ENCODE measurements at places on chromosomes 2 and 18. TPM values are rescaled to one million over a fixed set of nuclear protein-coding genes. Genes with fewer than 3 reads are reported as not detected.

Gene TCF4
- 59.5 TPM for total RNA-seq

Gene FABP1
- total RNA-seq = not detected

DNA sequence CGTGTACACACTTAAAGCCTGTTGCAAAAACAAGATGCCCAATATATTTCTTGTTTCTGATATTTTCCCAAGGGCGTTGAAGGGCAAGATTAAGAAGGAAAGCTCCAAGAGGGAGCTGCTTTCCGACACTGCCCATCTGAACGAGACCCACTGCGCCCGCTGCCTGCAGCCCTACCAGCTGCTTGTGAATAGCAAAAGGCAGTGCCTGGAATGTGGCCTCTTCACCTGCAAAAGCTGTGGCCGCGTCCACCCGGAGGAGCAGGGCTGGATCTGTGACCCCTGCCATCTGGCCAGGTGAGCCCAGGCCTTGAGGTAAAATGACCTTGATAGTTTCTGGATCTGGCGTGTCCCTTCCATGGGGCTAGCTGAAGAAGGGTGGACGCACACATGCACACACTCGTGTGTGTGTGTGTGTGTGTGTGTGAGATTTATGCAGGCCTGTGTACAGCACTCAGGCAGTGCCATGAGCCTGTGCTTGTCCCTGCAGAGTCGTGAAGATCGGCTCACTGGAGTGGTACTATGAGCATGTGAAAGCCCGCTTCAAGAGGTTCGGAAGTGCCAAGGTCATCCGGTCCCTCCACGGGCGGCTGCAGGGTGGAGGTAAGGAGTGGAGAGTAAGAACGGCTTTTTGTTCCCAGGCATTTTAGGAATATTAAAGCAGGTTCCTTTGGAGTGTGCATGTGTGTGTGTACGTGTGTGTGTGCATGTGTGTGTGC is 23.6 kb downstream of the MLPH start:
- DNase-seq = no peak

DNA sequence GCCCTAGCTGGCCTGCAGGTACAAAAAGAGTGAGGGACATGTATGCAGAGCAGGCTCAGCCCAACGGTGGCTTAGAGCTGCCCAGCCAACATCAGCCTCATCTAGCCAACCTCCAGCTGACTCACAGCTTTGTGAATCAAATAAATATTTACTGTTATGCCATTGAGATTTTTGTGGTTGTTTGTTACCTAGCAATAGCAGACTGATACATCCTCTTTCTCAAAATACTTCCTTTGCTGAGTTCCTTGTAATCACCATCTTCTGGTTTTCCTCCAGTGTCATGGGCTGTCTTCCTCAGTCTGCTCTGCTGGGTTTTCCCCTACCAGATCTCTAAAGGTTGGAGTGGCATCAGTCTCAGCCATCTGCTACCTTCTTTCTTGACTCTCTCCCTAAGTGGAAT is 126.6 kb upstream of the SLC1A4 start:
- DNase-seq = no peak

DNA sequence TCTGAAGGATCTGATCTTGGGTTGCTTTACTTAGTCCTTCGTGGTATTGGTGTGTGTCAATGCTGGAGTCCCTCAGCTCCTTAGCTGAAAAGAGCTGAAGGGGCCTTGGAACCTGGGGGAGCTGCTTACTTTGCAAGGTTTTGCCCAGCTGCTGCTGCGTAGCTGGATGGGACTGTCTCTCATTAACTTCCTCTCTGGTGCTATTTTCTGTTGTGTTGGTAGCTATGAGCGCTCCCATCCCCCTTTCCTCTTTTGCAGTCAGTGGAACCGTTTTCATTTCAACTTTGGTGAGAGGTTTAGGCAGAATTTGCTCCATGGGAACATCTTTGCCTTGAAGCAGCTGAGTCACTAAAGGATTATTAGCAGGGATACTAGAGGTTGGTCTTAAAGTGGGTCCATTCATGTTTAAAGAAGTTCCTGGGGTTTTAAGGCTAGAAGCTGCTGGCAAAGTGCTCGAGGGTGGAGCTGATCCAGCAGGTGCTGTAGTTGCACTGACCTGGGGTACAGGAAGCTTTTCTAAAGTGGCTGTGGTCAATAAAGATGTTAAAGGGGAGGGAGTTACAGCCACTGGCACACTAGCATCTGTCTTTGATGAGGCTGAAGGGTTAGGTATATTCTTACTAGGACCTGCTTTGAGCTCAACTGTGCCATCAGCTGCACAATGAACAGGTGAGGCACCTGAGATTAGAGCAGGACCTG is 69.9 kb upstream of the DTNB start:
- DNase-seq = no peak

DNA sequence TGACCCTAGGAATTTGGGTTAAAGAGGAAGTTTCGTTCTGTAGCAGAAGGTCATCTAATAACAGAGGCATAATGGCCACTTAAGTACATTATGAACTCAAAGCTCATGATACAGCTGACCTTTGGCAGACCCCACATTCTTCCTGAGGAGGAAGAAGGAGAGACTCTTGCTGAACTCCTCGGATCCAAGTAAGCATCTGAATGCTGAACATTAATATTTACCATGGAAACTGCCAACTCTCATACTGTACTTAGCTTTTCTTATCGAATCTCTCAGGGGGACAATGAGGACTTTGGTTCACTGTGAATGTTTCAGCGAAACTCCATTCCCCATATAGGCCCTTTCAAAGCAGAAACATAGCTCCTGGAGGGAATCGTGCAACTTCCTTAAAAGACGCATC is 781.4 kb upstream of the GYPC start:
- DNase-seq = no peak

GRCh38 chr2:30105556-30105955 is 41.3 kb upstream of the YPEL5 start:
- no peak for DNase-seq

DNA sequence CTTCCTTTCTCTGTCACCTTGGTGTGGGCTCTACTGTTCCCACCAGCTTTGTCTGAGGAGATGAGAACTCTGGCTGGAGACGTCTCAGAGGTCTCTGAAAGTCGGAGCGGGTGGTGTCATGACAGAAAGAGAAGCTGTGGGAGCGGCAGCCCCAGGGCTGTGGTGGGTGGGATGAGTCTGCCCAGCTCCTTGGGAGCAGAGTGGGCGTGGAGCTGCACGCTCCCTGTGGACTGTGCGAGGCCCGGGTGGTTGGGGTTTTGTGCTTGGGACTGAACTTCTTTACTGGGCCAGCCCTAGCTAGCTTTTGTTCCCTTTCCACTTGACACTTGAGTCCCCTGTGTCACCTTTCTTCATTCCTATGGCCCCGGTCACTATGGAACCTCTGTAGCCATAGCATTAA is 10.4 kb downstream of the TOGARAM2 start:
- no peak for DNase-seq

DNA sequence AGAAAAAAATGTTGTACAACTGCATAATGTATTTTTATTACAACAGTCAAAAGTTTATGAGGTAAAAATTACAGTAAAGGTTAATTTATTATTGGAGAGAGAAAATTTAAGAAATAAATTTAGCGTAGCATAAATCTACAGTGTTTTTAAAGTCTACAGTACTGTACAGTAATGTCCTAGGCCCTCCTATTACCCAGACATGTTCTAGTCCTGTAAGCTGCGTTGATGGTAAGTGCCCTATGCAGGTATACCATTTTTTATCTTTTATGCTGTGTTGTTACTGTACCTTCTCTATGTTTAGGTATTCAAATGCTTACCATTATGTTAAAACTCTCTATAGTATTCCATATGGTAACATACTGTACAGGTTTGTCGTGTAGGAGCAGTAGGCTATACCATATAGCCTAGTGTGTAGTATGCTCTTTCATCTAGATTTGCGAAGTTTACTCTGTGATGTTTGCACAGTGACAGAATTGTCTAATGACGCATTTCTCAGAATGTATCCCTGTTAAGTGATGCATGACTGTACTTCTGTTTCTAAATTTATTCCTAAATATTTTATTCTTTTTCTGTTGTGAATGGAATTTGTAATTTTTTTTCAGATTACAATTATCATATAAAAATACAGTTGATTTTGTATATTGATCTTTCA is 24.5 kb downstream of the ABI2 start:
- DNase-seq = no peak

DNA sequence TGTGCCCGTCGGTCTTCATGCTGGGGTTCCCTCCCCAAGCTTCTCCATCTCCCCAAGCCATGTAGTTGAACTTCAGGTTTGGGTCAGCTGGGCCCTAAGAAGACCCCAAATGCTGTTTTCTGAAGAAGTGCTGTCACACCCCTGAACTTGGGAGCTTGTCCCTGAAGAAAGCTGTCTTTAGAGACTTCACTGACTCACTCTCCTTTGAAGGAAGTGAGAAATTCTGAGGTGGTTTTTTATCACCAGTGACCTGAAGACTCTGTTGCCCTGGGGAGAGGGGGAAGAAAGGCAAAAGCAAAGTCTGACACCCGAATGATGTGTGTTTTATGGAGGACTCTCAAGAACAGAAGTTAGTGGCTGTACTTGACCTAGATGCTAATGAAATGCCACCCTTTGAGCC is 83.6 kb upstream of the BCL2L11 start:
- no peak for DNase-seq

- DNase-seq = no peak
Measured at GRCh38 chr2:154623819-154624218, 74.7 kb upstream of the KCNJ3 start.

- no peak for DNase-seq
Measured at GRCh38 chr2:168028362-168028761, 219.0 kb downstream of the STK39 start.

DNA sequence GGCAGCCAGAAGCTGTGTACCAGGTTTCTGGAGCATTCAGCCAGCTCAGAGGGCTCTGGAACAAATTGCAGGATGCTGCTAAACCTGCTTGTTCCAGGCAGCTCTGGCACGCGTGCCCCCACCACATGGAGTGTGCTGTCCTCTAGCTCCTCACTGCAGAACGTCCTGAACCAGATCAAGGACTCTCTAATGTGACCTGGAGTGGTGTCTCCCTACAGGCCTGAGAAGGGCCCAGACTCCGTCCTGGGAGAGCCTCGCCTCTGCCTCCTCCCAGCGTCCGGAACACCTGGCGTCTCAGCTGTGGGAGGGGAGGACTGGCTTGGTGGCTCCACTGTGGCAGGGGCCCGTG is 115.6 kb upstream of the GPC1 start:
- no peak for DNase-seq

Gene NDC80
- total RNA-seq = 0.27 TPM

Gene PTPN18
- total RNA-seq = 15.7 TPM

DNA sequence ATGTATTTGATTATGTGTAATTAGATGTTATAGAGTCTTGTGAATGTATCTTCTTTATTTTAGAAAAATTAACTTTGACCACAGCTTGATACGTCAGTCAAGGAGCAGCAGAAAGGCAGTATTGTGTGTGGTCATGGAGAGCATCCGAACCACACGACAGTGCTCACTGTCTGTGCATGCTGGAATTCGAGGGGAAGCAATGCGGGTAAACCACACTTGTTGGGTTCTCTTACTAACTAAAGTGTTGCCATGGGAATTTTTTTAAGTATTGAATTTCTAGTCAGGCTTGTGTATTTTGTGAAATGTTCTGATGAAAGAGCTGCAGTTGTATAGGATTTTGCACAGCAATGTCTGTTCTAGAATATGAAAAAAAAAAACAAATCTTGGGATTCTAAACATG is 4.8 kb downstream of the PJVK start:
- no peak for DNase-seq

GRCh38 chr2:27039426-27039825 is 6.7 kb downstream of the TMEM214 start:
- no peak for DNase-seq

Gene ARHGEF33
- 0.32 TPM for total RNA-seq

Gene MEP1B
- total RNA-seq = not detected

GRCh38 chr2:110853516-110853915 is 121.1 kb downstream of the ACOXL start:
- peak; percentile 52 for DNase-seq

Gene CABYR
- total RNA-seq = not detected

DNA sequence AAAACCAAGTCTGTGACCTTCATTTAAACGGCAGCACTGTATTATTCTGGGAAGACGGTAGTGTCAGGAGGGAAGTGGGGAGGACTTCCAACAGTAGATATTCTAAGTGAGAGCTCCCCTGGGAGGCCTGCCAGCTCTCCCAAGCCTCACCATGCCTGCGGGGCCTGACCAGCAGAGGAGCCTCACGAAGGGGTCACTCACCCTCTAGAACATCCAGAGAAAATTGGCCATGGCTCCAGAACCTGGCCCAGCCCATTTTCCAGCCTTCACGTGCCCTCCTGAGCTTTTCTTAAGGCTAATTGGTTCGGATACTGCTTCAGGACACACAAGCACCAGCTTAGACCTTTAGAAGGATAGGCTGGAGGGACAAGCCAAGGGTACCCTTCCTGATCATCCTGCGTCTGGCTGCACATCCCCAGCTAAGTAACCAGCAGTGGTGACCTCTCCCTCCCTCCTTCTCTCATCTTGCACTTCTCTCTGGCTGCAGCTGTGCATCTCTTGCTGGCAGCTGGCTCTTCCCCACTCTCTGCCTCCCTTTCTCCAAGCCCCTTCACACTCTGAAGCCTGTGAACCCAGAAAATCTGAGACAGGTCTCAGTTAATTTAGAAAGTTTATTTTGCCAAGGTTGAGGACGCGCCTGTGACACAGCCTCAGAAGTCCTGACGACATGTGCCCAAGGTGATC is 120.1 kb upstream of the PKDCC start:
- DNase-seq = peak; percentile 74

DNA sequence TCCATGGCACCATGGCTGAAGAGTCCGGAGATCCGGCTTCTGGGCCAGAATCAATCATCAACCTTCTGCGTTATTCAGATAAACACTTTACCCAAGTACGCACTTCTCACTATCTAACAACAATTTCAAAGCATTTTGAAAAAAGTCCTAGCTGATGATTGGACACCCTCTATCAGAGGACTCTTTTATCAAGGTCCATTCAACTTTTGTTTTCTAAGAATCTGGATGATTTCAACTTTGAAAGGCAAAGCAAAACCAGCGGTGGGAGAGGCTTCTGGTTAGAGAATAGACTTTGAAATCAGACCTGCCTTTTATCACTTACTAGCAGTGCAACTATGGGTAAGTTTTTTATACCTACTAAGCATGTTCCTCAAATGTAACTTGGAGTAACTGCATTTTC is 293.6 kb upstream of the TNP1 start:
- no peak for DNase-seq

GRCh38 chr18:28065793-28066186 is 111.1 kb downstream of the CDH2 start:
- no peak for DNase-seq

DNA sequence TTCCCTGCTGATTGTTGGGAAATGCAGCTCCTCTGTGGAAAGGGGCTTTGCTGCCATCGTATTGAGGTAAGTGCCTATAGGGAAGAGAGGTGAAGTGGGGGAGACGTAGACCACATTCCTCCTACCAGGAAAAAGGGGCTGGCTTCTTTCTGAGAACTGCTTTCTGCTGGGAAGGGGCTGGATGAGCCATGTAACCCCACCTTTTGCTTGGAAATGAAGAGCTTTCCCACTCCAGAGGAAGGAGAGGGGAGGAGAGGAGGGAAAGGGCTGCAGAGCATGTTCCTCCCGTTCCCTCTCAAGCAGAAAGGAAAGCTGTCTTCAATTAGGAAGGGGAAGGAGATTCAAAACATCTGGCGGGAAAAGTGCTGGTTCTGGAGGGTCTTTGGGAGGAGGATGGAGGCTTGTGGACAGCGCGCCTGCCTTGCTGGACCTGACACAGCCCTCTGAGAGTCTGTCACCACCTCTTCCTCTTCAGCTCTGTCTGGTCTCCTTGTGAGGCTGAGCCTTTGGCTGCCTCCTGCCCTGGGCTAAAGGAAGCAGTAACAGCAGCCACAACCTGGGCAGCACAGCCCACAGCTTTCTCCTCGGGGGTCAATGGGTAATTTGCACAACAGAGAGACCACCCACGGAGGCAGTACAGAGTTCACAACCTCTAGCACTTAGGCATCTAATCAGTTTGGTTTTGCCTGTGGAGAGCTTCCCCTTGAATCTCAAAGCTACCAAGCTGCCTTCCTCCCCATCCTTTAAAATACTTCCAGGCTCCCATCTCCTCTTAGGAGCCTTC is 410.0 kb upstream of the TNP1 start:
- no peak for DNase-seq

Gene CDH2
- 308 TPM for total RNA-seq
